Stimulated activated naive CD8-positive, alpha-beta T cell treated with anti-CD3 and anti-CD28 coated beads, Interleukin-15, amount 100 ng/mL, for 72 hours (primary cell): ENCODE measurements at places on chromosomes 5 and 9.

- no peak for DNase-seq
Observed at GRCh38 chr5:126251024-126251423, 172.2 kb upstream of the GRAMD2B start.

- DNase-seq: no peak
Observed at GRCh38 chr5:54719384-54720283, 202.1 kb downstream of the SNX18 start.

DNA sequence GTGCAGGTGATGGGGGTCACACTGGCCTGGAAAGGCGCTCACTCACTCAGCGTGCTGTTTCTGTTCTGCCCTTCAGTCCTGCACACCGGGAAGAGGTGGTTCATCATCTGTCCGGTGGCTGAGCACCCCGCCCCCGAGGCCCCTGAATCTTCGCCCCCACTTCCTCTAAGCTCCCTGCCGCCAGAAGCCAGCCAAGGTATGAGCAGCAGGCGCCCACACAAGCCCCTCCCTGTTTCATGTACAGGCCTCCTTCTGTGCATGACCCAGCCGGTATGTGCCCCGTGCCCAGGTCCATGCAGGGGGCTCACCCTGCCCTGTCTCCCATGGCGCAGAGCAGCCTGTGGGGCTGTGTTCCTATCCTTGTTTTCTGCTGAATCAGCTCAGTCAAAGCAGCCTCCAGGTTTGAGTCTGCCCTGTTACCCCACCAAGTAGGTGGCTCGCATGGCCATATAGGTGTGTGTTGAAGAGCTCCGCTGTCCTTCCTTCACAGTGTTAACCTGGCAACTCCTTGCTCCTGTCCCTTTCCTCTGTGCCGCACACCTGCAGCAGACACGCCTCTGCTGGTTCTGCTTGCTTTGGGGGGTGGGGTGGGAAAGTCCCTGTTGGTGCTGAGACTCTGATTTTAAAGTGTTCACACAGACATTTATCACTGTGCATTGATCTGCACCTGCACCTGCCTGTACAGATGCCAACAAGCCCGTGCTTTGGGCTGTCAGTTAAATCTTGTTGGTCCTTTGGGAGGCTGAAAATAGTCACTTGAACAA lies 84.8 kb downstream of the WNK2 start:
- peak; percentile 29 for DNase-seq

DNA sequence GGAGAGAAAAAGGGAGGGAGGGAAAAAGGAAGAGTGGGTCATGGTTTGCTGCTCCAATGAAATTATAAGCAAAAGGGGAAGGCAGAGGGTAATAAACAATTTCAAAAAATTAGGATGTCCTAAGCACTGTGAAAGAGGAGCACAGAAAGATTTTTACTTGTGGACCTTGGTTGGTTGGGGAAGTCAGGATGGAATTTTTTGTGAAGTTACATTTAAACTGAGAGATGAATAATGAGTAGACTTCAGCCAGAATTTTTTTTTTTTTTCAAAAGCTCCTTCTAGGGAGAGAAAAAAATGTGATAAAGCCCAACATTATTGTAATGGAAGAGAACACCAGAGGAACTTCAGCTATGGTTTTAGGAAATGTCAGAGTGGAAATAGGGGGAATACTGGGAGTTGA lies 515.9 kb upstream of the PAPPA start:
- DNase-seq: no peak

- no peak for DNase-seq
Observed at GRCh38 chr9:5569409-5569808, 59.1 kb downstream of the PDCD1LG2 start.

- no peak for DNase-seq
Observed at GRCh38 chr5:151504006-151504405, 56.6 kb downstream of the SLC36A1 start.

DNA sequence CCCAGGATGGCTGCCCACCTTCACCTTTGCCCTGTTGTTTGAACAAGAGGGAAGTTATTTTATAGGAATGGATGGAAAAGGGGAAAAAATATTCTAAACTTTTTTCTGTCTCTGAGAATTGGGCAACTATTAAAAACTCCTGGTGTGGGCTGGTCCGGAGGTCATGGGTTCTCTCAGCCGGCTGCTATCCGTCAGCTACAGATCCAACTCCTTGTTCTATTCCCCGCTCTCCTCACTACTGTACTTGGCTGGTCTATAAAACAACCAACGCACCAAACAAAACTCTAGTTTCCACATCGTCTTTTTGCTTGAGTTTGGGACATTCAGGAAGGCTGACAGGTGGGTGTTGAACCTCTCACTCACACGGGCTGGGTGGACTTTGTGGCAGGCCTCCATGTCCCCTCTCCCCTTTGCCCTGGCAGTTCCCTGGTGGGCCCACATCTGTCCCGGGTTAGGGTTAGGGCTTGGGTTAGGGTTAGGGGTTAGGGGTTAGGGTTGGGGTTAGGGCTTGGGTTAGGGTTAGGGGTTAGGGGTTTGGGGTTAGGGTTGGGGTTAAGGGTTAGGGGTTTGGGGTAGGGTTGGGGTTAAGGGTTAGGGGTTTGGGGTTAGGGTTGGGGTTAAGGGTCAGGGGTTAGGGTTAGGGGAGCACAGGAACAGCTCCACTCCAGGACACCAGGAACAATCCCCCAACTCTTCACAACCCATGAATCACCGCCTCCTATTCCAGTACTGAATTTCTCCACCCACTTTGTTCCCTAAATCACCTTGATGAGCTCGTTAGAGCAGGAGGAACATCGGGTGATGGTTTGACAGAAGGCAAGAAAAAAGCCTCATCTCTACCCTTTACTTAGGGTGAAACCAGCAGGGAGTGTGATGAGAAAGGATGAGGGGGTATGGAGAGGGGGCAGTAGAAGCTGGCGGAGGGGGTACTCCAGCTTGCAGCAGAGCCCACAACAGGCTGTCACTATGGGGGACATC lies 302.1 kb upstream of the IRX4 start:
- no peak for DNase-seq

DNA sequence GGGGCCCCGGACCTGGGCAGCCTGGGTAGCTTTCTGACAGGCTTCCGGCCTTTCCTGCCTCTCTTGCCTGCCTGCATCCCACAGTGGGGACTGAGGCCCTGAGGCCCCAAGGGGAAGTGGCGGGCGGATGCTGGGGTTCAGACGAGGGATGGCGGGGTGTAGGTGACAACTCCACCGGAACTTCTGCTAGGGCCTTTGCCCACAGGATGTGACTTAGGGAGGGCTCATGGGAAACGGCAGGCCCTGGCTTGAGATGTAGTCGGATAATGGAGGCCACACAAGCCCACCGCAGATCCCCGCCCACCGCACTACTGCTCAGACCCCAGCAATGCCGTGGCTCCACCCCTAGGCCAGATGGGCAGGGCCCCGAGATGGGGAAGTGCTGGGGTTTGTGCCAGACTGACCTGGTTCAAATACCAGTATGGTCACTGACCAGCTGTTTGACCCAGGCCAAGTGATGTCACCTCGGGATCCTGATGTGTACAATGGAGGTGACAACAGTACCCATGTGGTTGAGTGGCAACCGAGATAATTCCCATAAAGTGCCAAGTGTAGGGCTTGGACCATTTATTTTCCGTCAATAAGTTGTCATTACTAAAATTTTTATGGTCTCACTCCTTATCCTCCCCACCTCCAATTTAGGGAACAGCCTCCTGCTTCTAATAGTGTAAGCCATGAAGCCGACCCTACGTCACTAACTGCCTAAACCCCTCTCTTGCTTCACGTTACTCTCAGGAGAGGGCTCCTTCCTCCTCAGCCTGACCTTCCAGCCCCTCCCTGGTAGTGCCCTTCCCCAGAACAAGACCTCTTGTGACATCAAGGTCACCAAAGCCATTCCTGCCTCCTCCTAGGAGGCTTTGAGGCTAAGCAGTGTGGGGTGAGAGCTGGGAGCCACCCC lies 2.5 kb upstream of the CDK9 start:
- DNase-seq: peak; percentile 89

DNA sequence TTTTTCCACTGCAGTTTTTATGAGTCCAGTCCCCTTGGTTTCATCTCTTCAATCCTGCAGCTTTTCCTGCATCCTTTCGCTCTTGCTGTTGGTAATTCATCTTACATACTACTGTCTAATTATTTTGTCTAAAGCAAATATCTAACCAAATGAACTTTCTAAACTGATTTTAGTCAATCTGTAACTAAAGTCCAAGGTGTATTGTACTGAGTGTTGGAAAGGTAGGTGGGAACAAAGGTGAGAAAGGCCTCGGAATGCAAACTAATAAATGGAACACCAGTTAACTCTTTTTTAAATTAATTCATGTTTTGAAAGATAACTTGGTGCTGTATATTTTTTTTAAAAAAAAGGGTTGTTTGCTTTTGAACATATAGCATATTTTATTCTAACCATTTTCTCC lies 152.7 kb upstream of the CYLC2 start:
- DNase-seq: no peak

GRCh38 chr9:18786196-18786595 lies 246.8 kb downstream of the SAXO1 start:
- DNase-seq: no peak

DNA sequence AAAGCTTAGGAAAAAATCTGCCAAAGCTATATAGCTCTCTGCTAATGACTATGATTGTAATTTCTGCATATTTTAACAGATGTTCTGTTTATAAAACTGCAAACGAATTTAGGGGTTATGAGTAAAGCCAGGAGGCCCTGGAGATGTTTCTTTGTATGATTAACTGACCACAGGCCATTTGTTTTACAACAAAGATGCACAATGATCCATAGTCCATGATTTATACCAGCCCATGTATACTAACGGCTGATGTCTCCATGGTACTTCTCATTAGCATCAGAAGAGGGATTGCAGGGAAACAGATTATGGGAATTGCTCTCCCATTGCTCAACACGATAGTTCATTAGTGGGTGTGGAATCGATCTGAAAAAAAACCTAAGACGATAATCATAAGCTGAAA lies 78.9 kb downstream of the PPP2R2B start:
- DNase-seq: no peak

GRCh38 chr9:91937056-91937455 lies 13.0 kb downstream of the ROR2 start:
- DNase-seq: no peak

GRCh38 chr9:78439190-78439865 lies 142.4 kb downstream of the PSAT1 start:
- DNase-seq: peak; percentile 60

DNA sequence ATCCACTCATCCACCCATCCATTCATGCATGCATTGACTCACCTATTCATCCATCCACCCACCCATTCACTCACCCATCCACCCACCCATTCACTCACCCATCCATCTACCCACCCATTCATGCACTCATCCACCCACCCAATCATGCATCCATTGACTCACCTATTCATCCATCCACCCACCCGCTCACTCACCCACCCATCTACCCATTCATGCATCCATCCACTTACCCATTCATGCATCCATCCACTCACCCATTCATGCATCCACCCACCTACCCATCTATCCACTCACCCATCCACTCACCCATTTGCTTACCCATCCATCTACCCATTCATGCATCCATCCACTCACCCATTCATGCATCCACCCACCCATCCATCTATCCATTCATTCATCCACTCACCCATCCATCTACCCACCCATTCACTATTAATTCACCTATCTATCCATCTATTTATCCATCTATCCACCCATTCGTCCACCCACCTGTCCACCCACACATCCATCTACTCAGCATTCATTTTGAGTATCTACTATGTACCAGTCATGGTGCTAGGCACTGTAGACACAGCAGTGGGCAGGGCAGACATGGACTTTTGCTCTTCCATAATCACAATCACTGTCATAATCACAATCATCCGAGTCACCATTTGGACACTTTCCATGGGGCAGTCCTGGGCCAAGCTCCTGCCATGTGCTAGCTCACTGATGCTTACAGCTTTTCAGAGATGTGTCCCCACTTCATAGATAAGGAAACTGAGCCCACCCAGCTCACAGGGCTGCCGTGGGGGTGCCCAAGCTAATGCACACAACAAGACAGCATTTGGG lies 34.4 kb downstream of the HMCN2 start:
- DNase-seq: no peak

GRCh38 chr9:121463026-121463807 lies 36.4 kb downstream of the GGTA1 start:
- peak; percentile 20 for DNase-seq
